ENCODE measurements at places on chromosomes 6 and 20.

GRCh38 chr20:1434571-1435336 is 31.9 kb downstream of the NSFL1C start:
- DNase-seq = peak; percentile 30

DNA sequence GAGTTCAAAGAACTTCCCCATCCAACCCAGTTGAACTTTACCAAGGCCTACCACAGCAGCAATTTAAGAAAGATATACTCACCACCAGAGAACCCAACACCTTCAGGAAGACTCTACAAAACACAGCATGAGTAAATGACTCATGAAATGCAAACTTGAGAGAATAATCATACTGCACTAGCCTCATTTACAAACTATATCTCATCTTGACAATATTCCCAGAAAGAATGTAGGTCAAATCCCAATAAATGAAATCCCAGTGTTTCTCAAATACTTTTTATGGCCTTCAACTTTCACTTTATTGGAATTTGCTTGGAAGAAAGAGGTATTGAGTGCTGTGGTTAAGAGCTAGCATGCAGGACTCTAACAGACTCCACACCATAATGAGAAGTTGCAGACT is 60.0 kb downstream of the FYN start:
- DNase-seq = no peak

DNA sequence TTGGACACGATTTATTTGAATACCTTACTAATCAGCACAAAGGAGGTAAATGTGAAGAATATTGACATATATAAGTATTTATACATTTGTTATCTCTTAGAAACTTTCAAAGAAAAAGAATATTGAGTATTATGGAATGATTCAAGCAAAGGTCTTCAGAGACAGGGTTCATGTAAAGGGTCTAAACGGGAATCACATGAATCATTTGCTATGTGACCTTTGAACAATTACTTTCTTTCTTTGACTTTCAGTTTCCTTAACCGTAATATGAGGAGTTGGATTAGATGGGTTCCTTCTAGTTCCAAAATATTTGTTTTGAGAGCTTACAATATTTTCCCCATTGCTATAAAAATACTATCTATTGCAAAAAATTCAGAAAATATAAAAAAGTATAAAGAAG is 14.3 kb downstream of the ENPP1 start:
- no peak for DNase-seq

- DNase-seq = peak; percentile 85
These were observed 141.5 kb downstream of the GMDS start for GRCh38 chr6:2103765-2104523.

DNA sequence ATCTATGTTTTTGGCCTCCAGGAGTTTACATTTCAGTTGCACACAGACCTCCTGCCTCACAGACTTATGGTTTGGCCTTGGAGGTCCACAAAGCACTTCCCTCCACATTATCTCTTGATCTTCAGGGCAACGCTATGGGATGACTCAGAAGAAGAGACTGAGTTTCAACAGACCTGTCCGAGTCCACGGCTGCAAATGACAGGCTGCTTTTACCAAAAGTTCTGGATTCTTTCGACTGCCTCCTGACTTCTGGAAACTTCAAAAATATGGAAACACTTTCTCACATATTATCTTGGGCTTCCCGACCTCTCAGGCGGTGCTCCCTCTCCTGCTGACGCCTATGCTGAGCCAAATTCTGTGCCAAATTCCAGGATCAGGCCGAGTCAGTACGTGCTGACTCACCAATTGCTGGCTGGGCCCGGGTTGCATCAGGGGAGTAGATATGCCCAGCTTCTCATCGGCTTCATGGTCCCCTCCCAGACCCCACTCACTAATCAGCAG is 190.2 kb downstream of the BMP7 start:
- no peak for DNase-seq

DNA sequence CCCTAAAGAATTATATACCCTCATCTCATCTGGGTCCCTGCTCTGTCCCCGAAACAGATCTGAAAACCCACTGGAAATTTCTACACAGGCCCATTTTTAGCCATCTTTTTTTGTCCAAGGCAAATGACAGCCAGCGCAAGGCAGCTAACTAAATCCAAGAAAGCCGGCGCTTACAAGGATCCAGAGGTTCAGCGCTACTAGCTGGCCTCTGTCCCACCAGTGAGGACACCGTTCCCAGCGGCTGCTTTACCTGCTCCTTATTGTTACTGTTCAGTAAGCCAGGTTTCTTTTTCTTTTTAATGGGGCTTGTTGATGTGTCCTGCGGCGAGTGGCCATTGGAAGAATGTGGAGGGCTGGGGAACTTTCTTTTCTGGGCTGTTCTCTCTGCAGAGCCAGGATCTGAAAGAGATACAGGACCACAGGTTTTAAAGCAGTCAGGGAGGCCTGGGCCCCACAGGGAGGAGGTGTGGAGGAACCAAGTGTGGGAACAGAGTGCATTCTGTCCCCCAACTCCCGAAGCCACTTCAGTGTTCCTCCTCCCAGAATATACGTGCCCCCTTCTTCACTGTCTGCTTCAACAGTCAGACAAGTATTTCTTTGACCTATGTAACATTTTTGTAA is 46.6 kb downstream of the ZMYND8 start:
- no peak for DNase-seq

DNA sequence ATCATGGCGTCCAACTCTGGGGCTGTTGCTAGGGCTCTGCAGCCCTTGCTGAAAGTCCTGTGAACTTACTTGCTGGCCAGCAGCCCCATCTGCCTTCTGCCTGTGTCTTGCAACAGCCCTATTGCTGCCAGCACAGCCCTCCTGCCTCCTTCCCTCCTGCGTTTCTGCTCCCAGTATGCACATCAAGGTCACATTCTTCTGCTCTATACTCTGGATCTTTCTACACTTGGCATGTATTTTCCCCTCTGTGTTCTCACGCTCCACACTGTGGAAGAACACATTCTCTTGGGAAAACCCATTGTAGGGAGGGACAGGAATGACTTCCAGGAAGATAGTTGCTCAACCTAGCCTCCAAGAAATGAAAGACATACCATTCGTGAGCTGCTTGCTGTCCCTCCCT is 80.9 kb upstream of the PHACTR2 start:
- no peak for DNase-seq

DNA sequence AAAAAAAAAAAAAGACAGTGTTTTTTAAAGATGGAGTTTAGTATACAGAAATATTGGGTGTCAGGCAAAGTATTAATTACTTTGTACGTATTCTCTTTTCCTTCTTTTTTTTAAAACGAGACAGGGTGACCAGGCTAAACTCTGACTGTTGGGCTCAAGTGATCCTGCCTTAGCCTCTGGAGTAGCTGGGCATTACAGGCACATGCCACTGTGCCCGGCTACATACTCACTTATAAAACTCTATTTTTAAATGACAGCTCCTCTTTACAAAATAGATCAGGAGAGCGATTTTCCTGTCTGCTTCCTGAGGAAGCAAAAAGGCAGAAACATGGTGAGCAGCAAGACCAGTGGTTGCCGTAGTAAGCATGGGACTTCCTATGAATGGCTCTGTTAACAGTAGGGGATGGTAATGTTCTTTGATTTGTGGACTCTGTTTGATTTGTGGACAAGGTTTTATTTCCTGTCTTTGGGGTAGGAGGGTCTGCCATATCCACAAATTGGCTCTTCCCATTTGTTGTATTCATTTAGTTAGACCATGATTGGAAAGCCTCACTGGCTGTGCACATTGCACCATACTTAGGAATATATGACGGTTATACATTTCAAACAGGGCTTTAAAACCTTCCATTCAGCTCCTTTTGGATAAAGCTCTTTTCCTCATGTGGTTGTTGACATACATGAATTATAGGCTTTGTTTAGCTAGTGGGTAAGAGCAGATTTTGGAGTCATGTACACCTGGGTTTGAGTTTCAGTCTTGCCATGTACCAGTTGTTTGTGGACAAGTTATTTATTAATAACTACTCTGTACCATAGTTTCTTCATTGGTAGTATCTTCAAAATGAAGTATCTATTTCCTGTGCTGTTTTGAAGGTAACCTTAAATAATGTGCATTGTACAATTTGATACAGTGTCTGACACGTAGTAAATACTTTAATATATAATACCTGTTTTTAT is 45.1 kb downstream of the PTPRA start:
- no peak for DNase-seq

DNA sequence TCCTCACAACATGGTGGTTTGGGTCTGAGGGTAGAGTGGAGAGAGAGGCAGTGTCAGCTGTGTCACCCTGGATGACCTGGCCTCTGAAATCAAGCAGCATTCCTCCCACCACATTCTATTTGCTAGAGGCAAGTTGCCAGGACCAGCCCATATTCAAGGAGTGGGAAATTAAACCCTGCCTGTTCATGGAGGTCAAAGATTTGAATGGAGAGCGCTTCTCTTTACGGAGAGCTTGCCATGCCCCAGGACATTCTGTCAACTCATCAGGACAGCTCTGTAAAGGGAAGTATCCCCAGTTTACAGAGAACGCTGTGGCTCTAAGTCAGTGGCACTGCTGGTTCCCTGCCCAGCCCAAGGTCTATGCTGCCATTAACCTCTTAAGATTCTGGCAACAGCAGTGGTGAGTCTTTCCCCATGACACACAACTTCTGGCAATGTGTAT is 90.0 kb upstream of the INSM1 start:
- DNase-seq = peak; percentile 34

DNA sequence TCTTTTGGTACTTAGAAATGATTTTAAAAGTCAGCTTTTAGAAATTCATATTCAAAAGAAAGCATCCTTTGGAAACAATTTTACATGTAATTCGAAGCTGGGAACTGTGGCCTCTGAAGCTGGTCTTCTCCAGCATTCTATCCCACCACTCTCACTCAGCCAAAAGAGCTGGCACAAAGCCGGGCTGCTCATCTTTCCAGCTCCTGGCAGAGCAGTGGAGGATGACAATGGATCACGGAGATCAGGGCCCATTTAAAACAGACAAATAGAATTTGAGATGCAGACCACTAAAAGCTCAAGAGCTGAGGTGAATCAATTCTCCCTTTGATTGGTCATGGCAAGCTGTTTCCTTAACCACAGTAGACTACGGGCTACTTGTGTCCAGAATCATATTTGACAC is 60.6 kb downstream of the OTOR start:
- DNase-seq = no peak

GRCh38 chr6:138004430-138005287 is 102.6 kb downstream of the PERP start:
- no peak for DNase-seq

Data from NCI-H2029 treated with DMSO at 0.1 percent for 48 hours (cell line).